ENCODE measurements at places on chromosomes 6 and 20. TPM values are rescaled to one million over a fixed set of nuclear protein-coding genes. Genes with fewer than 3 reads are reported as not detected.

GRCh38 chr6:89133981-89134380 is 11.9 kb upstream of the PM20D2 start:
- DNase-seq = no peak

GRCh38 chr6:133070410-133071043 is 170.6 kb upstream of the EYA4 start:
- DNase-seq = no peak

GRCh38 chr6:43669922-43670622 is 17.5 kb downstream of the MRPS18A start:
- DNase-seq = no peak

DNA sequence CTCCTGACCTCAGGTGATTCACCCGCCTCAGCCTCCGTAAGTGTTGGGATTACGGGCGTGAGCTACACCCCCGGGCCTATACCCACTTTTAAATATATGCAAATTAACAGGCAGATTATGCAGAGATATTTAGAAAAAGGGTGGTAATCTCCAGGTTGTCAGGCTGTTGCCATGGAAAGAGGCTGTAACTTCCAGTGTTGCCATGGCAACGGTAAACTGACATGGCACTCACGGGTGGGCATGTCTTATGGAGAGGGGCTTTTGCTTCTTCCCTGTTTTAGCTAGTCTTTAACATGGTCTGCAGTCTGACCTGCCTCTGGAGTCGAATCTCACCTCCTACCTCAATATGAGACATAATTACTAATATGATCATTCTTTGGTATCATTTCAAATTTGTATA is 44.9 kb downstream of the ZNF334 start:
- DNase-seq = no peak

- no peak for DNase-seq
Measured at GRCh38 chr20:14643146-14643545, 305.7 kb upstream of the FLRT3 start.

GRCh38 chr20:41131594-41132387 is 5.6 kb upstream of the PLCG1 start:
- DNase-seq = no peak

GRCh38 chr6:96727144-96727543 is 110.1 kb downstream of the GPR63 start:
- DNase-seq = no peak

- DNase-seq = no peak
Measured at GRCh38 chr6:157575436-157576145, 194.6 kb downstream of the ZDHHC14 start.

- DNase-seq = no peak
Measured at GRCh38 chr6:144411531-144412165, 126.5 kb downstream of the UTRN start.

GRCh38 chr6:130935978-130936377 is 108.8 kb downstream of the SMLR1 start:
- no peak for DNase-seq

GRCh38 chr20:43949741-43950618 is 35.3 kb downstream of the TOX2 start:
- no peak for DNase-seq

GRCh38 chr6:85464260-85464644 is 14.4 kb downstream of the NT5E start:
- DNase-seq = no peak

DNA sequence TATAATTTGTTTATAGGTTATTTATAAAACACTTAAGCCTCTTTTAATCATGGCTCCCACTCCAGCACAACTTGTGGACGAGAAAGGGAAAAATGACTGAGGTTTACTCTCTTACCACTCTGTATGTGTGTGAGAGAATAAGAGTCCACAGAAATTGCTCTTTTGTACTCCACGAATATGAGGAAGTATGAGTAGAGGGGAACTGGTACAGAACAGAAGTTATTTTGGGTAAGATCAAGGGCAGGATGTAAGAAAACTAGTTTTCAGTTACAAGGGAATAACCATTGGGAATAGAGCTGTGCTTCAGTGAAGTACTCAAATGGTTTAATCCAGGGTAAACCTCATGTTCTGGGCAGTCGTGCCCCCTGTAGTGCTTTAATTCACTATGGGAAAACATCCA is 72.6 kb downstream of the REV3L start:
- no peak for DNase-seq

DNA sequence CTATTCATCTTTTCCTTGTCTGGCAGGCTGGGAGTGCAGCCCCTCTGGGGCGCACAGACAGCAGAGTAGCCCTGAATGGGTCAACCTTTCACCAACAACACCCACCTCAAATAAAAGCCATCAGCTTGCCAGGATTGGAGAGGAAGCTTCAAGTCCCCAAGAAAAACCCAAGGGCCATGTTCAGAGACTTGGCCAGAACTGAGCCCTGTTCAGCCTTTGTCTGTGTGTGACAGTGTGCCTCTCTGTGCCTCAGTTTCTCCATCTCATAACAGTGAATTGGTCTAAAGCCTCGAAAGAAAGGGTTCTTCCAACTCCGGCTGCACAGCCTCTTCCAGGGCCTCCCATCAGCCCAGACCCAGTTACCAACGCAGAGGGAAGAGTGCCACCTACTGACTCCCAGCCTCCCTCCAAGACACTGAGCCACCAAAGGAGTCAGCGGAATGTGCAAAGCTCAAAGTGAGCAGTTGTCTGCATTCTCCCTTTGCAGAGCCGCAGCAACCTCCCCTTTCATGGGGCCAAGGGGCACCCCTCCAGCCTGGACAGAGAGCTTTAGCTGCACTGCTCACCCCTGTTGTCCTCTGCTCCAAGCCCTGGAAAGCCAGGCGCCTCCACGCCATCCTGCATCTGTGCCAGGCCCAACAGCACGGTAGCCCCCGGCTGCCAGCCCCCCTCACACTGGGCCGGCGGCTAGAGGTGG is 82.7 kb upstream of the TOP1 start:
- DNase-seq = peak; percentile 47

DNA sequence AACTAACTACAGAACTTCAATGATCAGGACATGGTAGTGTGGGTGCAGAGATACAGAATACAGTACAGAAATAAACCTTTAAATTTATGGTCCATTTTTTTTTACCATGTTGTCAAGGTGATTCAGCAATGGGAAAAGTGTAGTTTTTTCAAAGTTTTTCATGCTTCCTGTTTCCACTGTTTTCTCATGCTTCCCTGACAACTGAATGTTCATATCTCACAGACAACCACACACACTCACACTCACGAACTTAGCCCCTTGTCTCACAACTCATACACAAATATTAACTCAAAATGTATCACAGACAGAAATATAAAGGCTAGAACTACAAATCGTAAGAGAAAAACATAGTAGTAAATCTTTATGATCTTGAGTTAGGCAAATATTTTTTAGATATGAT is 232.6 kb upstream of the CDYL start:
- no peak for DNase-seq

- DNase-seq = no peak
Measured at GRCh38 chr6:17470938-17471327, 77.5 kb downstream of the CAP2 start.

DNA sequence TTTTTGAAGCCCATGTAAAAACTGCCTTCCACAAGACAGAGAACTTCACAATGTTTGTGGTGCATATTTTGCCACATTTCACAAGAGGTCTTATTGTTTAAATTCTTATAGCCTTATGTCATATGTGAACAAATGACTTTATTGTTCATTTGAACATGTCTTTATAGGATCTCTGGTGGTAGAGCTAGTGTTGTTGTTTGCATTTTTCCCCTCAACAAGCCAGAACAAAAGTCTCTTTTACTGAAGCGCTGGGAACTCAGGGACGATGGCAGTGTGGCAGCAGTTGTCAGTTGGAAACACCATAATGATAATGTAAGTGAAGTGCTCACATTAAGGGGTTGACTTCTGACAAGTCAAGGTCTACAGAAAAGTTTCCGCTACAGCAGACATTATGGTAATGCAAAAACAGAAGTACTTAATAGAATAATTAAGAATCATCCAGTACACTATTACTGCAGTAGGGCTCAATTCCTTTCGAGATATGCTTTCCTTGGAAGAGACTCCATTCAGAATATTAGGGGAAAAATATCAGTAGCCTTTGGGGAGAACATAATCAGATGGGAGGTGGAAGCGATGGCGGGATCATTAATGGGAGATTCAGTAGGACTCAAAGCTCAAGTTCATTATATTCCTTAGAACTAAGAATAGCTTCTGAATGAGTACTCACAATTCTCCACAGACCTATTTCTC is 180.0 kb downstream of the GJA10 start:
- no peak for DNase-seq

GRCh38 chr6:4344317-4344899 is 209.0 kb upstream of the ECI2 start:
- no peak for DNase-seq

GRCh38 chr20:44600758-44601201 is 18.4 kb downstream of the PKIG start:
- no peak for DNase-seq

- DNase-seq = no peak
Measured at GRCh38 chr6:78942446-78942845, 75.1 kb downstream of the IRAK1BP1 start.

Gene ZSCAN12
- 13.9 TPM for total RNA-seq

Gene SCAND1
- 61.3 TPM for total RNA-seq

Gene IRF4
- 0.11 TPM for total RNA-seq

Gene SMOC2
- total RNA-seq = 4.8 TPM

Gene KCNK5
- total RNA-seq = 2.9 TPM

Gene VWA7
- 1.6 TPM for total RNA-seq

Gene HLA-DMB
- not detected for total RNA-seq

Gene PNPLA1
- total RNA-seq = 0.14 TPM

Gene CST5
- not detected for total RNA-seq
